Stimulated activated CD8-positive, alpha-beta memory T cell treated with anti-CD3 and anti-CD28 coated beads, Interleukin-2, amount 100 ng/mL, for 1 hour (primary cell): ENCODE measurements at places on chromosomes 5 and 9.

- no peak for DNase-seq
Measured at GRCh38 chr5:42274913-42275312, 148.3 kb upstream of the GHR start.

GRCh38 chr5:40627706-40628105 is 52.0 kb upstream of the PTGER4 start:
- DNase-seq, result no peak

GRCh38 chr5:68243681-68244080 is 28.1 kb downstream of the PIK3R1 start:
- DNase-seq, result no peak

DNA sequence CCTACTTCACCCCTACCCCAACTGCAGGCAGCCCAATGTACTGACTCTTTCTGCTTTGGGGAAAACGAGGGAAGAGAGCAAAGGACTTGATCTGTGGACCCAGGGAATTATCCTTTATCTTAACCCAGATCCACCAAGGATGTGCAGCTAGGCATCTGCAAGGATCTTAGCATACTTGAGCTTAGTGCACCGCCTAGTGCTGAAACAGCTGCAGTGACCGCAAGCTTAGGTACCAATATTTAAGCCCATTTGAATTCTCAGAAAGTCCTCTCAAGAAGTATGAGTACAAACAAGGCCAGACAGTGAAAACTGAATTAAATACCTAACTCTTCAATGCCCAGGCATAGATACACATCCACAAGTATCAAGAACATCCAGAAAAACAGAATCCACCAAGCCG is 576.7 kb upstream of the ADAMTS16 start:
- no peak for DNase-seq

DNA sequence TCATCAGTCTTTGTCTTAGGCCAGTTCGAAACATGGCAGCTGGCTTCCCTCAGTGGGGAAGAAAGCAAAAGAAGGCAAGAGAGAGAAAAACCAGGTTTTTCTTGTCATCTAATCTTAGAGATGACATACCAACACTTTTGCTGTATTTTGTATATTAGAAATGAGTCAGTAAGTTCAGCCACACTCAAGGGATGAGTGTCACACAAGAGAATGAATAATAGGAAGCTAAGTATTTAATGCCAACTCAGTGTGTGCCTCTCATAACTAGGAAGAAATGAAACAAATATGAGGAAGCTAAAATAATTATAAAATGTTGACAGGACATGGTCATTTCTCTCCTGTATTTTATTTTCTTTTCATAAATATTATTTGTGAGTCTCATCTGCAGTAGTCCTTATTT is 65.3 kb downstream of the CDH12 start:
- DNase-seq, result no peak

GRCh38 chr5:109743770-109744212 is 54.1 kb downstream of the MAN2A1 start:
- no peak for DNase-seq

DNA sequence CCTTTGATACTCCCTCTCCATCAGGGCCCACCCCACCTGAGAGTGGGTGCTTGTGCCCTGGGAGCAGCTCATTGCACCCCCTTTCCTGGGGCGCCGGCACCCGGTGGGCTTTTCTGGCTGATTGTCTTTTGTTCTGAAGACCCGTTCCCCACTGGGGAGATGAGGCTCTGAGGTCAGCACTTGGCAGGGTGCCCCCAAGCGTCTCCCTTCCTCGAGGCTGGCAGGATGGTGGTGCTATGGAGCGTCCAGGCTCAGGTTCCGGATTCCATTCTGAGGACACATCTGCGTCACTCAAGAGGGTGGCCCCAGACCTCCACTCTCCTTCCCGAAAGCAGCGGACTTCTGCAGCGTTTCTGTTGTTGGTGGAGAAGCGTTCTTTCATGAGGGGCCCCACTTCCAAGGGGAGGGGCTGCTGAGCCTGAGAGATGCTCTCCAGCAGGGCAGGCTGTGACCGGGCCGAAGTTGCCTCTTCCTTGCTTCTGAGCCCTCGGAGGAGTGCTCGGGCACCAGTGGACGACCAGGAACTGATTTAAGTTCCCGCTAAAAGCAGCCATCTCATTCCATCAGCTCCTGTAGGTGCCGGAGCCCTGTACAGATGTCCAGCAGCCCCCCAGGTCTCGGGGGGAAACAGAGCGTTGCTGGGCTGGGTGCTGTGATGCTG is 42.2 kb downstream of the COL5A1 start:
- no peak for DNase-seq

- no peak for DNase-seq
Measured at GRCh38 chr5:135890867-135891266, 4.8 kb downstream of the IL9 start.

DNA sequence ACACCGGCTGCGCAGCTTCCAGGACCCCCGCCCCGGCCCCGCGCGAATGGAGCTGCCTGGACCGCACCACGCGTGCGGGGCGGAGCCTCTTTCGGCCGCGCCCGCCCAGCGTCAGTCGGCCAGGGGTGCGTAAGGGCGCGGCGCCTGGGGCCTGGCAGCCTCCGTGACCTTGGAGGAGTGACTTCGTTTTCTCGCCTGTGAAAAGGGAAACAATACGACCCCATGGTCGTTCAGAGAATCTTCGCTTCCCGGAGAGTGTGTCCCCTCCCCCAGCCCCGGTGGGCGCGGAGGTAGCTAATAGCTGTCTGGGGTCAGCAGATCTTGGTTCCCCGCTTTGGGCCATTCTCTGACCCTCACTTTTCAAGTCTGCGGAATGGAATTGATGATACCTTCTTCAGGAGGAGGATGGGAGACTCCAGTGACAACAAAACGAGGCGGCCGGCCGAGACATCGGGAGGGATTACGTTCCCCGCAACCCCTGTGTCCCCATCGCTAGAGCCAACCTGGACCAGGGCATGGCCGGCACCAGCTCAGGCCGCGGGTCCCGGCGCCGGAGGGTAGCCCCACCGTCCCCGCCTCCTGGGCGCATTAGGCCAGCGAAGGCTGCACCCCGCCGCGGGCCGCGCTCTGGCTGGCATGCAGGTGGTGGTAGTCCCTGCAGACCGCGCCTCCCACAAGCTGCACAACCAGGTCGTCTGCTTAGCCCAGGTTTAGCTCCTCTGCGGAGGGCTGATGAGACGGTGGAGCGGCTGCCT is 5.5 kb upstream of the CDHR2 start:
- DNase-seq, result no peak

DNA sequence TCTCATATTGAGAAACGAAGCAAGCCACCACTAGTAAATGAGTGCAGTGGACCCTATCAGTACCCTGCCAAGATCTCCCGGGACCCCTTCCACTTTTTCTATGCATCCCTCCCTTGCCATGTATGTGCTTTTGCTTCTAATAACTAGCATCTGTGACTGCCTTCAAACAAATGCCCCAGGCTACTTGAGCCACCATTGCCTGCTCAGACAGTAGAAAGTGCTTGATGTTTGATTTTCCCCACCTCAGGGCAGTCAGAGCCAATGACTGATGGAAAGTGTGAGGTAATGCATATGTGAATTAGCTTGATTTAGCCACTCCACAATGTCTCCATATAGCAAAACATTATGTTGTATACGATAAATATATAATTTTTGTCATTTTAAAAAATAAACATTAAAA is 797.3 kb upstream of the ACO1 start:
- no peak for DNase-seq

- no peak for DNase-seq
Measured at GRCh38 chr5:56328753-56329560, 95.8 kb upstream of the ANKRD55 start.

GRCh38 chr5:98474782-98475181 is 298.7 kb upstream of the RGMB start:
- no peak for DNase-seq

DNA sequence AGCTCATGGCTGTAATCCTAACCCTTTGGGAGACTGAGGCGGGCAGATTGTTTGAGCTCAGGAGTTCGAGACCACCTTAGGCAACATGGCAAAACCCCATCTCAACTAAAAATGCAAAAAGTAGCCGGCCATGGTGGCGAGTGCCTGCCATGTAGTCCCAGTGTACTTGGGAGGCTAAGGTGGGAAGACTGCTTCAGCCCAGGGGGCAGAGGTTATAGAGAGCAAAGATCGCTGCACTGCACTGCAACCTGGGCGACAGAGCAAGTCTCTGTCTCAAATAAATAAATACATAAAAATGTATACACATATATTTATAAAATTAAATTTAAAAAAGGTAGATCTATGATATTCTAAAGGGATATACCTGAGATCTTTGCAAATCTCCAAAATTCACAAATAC is 19.4 kb downstream of the ZBTB5 start:
- no peak for DNase-seq

- DNase-seq, result no peak
Measured at GRCh38 chr5:74146796-74147195, 493.7 kb downstream of the ENC1 start.

DNA sequence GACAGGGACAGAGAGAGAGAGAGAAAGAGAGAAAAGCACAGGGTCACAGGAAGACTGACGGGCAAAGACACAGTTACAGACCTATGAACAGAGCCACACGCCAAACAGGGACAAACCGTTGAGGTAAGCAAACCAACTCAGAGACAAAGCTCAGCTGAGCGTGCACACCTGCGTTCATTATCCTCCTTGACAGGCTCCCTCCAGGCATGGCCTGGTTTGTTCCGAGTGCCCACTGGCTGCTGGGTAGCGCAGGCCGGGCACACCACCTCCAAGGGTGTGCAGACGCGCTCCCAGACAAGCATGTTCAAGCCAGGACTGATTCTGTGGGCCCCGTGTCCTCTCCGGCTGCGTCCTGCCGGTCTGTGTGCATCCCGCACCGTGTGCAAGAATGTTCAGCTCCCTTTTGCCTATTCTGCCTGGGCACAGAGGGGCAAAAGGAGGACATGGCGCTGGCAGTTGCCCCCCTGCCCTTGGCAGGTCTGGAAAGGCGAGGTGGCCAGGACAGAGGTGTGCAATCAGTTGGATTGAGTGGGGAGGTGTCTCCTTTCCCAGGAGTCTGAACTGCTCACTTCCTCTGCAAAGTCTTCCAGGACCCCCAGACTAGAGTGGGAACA is 467 bp upstream of the SMIM32 start:
- DNase-seq, result no peak
